Urinary bladder (tissue), 4 donors: ENCODE measurements at places on chromosomes 12 and 14. TPM values are rescaled to one million over a fixed set of nuclear protein-coding genes. Genes with fewer than 3 reads are reported as not detected.

- DNase-seq = no peak
Measured at GRCh38 chr12:40827683-40828592, 135.7 kb downstream of the CNTN1 start.

GRCh38 chr14:68362846-68363245 lies 430.0 kb downstream of the ZFP36L1 start:
- DNase-seq = no peak

WNT1 gene
- polyA plus RNA-seq = not detected

GRCh38 chr14:51711505-51711904 lies 59.8 kb downstream of the FRMD6 start:
- DNase-seq = no peak

MIA2 gene
- polyA plus RNA-seq = 13.5 TPM

DNA sequence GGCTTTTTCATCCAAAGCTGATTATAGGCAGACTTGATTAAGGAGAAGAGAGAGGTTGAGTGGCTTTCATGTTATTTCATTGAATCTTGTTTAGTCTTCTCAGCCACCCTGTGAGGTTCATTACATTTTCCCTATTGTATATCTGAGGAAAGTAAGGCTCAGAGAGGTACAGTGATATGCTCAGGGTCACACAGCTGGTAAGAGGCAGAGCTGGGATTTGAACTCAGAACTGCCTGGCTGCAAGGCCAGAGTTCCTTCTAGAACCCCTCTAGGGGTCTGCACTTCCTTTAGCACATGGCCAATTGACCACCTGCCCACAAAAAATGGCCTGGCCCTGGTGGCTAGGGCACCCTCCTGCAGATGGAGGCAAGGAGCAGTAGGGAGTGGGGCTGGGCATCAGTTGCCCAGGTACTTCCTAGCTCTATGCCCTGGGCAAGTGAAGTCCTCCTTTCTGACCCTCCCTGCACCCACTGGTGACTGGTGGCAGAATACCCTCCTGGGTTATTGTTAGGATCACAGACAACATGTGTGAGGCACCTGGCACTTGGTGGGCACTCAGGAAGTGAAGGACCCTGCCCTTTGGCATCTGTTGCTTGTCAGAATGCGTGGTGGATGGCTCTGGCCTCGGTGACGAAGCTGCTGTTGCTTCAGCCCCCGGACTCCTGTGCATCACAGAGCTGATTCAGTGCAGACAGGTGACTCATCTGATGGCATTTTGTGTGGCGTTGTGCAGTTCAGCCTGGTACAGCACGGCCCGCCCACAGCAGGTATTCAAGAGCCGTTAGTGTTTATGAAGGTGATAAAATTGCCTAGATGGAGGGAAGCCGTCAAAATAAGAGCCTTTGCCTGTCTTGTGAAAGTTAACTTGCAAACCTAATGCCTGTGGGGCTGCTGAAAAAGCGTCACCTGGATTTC lies 115.8 kb downstream of the SLC25A47 start:
- peak; percentile 64 for DNase-seq

DTX1 gene
- polyA plus RNA-seq = 1.5 TPM

- DNase-seq = no peak
Measured at GRCh38 chr14:32230181-32230580, 27.1 kb upstream of the RNU6-8 start.

- DNase-seq = no peak
Measured at GRCh38 chr12:31037028-31037427, 36.6 kb upstream of the DDX11 start.

DNA sequence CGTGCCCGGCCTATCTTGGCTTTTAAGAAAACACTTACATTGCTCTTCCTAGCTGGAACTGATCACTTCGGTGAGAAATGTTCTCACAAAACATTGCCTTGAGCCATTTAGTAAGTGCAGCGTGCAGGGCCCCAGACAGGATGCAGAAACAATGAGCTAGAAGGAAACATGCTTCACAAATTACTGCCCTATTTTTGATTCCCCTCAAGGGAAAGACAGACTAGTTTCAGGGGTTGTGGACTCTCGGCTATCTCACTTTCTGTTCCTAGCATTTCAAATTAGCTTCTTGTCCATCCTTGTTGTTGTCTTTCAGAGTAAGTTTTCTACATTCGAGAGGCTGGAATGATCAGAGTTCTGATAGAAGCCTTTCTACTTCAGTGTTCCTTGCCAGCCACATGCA lies 21.6 kb downstream of the TGFB3 start:
- DNase-seq = no peak

DNA sequence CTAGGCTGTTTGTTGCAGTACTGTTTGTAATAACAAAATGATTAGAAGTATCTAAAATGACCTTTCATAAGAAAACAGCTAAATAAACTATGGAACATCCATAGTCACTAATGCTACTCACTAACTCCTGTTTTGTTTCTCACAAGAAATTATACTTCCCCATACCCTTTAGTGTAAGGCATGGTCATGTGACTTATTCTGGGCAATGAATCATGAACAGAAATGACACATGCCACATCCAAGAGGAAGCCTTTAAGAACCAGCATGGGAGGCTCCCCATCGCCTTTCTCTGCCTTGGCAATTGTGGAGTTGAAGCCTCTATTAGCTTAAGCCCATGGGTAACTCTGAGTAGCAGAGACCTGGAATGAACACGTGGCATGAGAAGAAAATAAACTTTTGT lies 49.3 kb downstream of the KSR2 start:
- no peak for DNase-seq

- no peak for DNase-seq
Measured at GRCh38 chr12:31715283-31715825, 13.5 kb downstream of the AMN1 start.

DNA sequence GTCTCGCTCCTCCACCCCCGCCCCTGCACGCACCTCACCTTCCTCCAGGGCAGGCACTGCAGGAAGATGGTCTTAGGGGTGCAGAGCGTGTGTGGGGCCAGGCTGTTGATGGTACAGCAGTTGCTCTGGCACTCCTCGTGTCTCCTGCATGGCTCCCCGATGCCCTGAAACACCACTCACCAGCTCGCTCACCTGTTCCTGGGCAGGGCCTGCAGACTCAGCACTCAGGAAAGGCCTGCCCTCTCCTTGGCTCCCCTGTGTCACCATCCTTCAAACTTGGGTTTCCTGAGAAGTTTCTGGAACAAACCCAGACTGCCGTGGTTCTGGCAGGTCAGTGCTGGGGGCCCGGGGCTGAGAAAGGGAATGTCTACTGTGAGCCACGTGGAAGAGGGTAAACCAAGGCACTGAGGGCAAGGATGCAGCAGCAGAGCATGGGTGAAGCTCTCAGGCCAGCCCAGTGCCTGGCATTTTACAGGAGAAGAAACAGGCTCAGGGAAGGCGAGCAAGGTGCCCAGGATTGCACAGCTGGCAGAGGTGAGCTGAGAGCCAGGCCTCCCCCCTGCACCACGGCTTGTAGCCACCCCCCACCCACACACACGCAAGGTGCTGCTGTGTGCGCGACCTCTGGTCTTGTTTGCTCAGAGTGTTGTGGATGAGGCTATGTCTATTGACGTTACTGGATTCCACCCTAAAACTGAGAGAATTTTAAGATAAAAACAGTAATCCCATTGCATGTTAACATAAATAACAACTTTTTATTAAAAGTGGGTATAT lies 5.5 kb downstream of the LRCOL1 start:
- DNase-seq = no peak

- DNase-seq = no peak
Measured at GRCh38 chr14:94378527-94379290, 9.7 kb downstream of the SERPINA1 start.

DNA sequence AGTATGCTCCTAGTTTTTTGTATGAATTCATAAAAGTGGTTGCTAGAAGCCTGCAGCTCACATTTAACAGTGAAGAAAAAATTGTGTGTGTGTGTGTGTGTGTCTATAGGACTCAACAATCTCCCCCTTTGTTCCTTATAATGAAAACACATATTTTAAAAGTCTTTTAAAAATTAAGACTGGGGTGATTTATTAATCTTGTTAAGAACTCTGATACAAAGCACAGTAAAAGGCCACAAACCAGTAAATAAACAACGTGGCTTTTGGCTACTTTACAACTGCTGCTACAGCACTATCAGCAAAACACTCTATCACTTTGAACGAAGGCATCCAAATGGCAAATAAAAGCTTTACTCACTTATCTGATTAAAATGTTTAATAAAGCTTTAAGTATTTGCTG lies 594 bp upstream of the VCPKMT start:
- DNase-seq = no peak

SPX gene
- polyA plus RNA-seq = 0.33 TPM

MUCL1 gene
- polyA plus RNA-seq = not detected

GRCh38 chr12:55925870-55926737 lies 1.6 kb downstream of the PYM1 start:
- DNase-seq = no peak

GRCh38 chr14:24179961-24180796 lies 8.3 kb downstream of the REC8 start:
- no peak for DNase-seq
